ENCODE measurements at places on chromosomes 6 and 20. TPM values are rescaled to one million over a fixed set of nuclear protein-coding genes. Genes with fewer than 3 reads are reported as not detected.

The MLIP gene
- 0.32 TPM for total RNA-seq

The WFDC10B gene
- total RNA-seq, result 0.26 TPM

The ROS1 gene
- total RNA-seq, result under 0.01 TPM

The HLA-DMB gene
- 0.09 TPM for total RNA-seq

The TTPAL gene
- 5.5 TPM for total RNA-seq

The CALHM6 gene
- not detected for total RNA-seq

The PPP1R3D gene
- 5.2 TPM for total RNA-seq

The HLA-DOA gene
- total RNA-seq, result under 0.01 TPM

The TFAP2B gene
- total RNA-seq, result not detected

The MAP1LC3A gene
- total RNA-seq, result 16.3 TPM

The OPRM1 gene
- under 0.01 TPM for total RNA-seq

The BPIFB1 gene
- not detected for total RNA-seq

The TRIM40 gene
- total RNA-seq, result not detected

The HEY2 gene
- not detected for total RNA-seq

The PTCRA gene
- not detected for total RNA-seq

The SYCP2L gene
- not detected for total RNA-seq

The SIRPA gene
- total RNA-seq, result 6.6 TPM

The IL20RA gene
- total RNA-seq, result 0.17 TPM

The COL11A2 gene
- total RNA-seq, result 0.16 TPM

The RIPPLY2 gene
- total RNA-seq, result not detected

The LRRC1 gene
- total RNA-seq, result 4.3 TPM

The TFAP2A gene
- not detected for total RNA-seq

The TREML1 gene
- not detected for total RNA-seq

The PRICKLE4 gene
- not detected for total RNA-seq

The EFCAB8 gene
- total RNA-seq, result under 0.01 TPM

The RGS17 gene
- total RNA-seq, result 15.1 TPM

The TRIM39 gene
- 6.1 TPM for total RNA-seq

The HLA-DRB1 gene
- total RNA-seq, result not detected

The FAM83C gene
- total RNA-seq, result not detected

The RAET1G gene
- total RNA-seq, result 10.5 TPM

The HSPA1L gene
- 1.7 TPM for total RNA-seq

The STK35 gene
- total RNA-seq, result 18.5 TPM

The CD40 gene
- total RNA-seq, result 0.95 TPM

The UFL1 gene
- total RNA-seq, result 29.5 TPM

The ZKSCAN8 gene
- 13.1 TPM for total RNA-seq

The PGC gene
- not detected for total RNA-seq

The RARS2 gene
- 27.4 TPM for total RNA-seq

The PPIL6 gene
- 1.4 TPM for total RNA-seq

The LY6G6F gene
- total RNA-seq, result not detected

The CD93 gene
- under 0.01 TPM for total RNA-seq

The ABRACL gene
- total RNA-seq, result 44.4 TPM
